Thoracic aorta (tissue), 2 donors: ENCODE measurements at places on chromosomes 1 and 21.

- DNase-seq, result no peak
- no peak overlapping the region for H3K4me3 ChIP-seq
- no peak overlapping the region for H3K27ac ChIP-seq
- H3K27me3 ChIP-seq, result no peaks in the 10 kb centered on the region
- no peaks in the 10 kb centered on the region for H3K36me3 ChIP-seq
Measured at GRCh38 chr1:212917858-212918257, 32.5 kb upstream of the VASH2 start.

DNA sequence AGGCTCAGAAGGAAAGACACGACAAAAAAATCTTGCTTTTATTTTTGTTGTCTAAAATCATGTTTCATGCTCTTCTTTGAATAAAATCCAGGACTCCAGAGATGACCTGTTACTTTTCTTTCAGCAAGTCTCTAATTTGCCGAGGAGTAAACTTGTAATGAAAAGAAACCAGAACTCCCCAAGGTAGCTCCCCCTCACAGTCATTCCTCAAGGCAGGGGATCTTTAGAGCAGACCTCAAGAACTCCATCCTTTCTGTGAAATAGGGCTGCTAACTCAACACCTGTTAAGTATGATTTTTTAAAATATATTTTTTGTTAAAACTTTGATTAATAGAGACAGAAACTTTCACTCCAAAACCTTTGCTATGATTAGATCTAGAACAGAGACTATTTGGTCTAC, 82.7 kb upstream of the ABCD3 start:
- no peaks in the 10 kb centered on the region for H3K27me3 ChIP-seq
- peaks cover 19% of the 10 kb centered on the region for H3K4me1 ChIP-seq
- no peak overlapping the region for H3K4me3 ChIP-seq

GRCh38 chr1:85149805-85150204, 51.0 kb downstream of the SYDE2 start:
- no peaks in the 10 kb centered on the region for H3K4me1 ChIP-seq
- H3K27ac ChIP-seq, result no peak overlapping the region
- no peaks in the 10 kb centered on the region for H3K36me3 ChIP-seq
- H3K27me3 ChIP-seq, result no peaks in the 10 kb centered on the region

DNA sequence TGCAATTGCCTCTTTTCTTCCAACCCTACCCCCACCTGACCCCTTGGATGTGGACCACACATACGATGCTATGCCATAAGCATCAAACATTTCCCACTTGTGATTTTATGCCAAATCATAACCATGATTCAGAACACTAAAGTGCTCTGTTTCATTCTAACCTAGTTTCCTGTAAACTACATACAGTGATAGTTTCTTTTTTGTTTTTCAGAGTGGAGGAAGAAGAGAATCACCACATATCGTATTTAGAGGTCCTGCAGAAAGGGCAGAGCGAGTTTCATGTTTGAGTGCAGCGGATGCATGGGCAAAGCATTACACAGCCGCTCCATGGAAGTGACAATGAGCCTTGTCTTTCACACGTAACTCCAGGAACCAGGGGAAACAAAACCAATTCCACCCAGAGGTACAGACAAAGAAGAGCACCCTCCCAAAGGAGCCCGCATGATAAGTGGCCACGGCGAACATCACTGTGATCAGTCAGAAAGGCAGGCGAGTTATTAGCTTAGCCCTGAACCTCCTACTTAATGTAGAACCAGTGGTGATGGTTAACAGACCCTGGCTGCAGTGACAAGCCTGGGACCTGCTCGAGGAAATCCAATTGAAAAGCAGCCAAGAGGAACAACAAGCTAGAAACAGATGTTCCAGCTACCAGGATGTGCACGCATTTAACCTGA, 64.0 kb upstream of the ZNF281 start:
- no peak overlapping the region for H3K27ac ChIP-seq
- no peaks in the 10 kb centered on the region for H3K4me1 ChIP-seq
- no peaks in the 10 kb centered on the region for H3K36me3 ChIP-seq
- DNase-seq, result no peak

DNA sequence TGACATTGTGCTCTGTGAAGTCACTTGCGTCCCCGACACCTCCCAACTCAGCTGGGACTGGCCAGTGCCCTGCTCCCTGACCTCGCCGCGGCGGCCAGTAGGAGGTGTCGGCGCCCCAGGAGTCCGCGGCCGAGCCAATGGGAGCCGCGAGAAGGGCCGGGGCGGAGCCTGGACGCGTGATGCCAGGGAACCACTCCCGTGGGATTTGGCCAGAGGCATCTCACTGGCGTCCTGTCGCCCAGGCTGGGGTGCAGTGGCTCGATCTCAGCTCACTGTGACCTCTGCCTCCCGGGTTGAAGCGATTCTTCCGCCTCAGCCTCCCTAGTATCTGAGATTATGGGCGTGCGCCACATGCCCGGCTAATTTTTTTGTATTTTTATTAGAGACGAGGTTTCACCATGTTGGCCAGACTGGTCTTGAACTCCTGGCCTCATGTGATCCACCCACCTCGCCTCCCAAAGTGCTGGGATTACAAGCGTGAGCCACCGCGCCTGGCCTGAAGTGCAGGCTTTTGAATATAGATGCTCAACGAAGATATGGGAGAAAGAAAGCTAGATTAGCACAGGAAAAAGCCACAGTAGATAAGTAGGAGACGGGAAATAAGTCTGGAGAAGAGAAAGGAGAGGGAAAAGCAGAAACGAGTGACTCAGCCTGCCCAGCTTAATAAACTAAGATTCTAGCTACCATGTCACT, 38.0 kb downstream of the ZBTB8OS start:
- peak; percentile 33 for DNase-seq
- H3K27ac ChIP-seq, result no peak overlapping the region
- peak overlapping the region; percentile 67 for H3K4me3 ChIP-seq
